ENCODE measurements at places on chromosomes 11 and 22.

DNA sequence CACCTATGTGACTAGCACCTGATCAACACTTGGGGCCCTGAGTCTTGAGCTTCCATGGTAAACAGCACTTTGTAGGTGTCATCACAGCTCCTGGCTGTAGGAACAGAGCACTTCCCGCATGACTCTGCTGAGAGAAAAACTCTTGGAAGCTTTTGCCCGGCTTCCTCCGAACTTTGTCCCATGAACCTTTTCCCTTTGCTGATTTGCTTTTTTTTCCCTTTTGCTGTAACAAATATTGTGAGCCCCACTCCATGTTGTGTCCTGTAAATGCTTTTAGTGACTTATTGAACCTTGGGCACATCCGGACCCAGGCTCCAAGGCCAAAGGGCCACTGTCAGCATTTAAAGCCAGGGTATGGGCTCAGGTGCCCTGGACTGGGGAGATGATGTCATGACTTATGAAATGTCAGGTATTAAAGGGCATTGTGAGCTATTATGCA lies 391.1 kb downstream of the TENM4 start:
- no peak for DNase-seq

GRCh38 chr11:76794371-76795289 lies 11.5 kb downstream of the TSKU start:
- no peak for DNase-seq

DNA sequence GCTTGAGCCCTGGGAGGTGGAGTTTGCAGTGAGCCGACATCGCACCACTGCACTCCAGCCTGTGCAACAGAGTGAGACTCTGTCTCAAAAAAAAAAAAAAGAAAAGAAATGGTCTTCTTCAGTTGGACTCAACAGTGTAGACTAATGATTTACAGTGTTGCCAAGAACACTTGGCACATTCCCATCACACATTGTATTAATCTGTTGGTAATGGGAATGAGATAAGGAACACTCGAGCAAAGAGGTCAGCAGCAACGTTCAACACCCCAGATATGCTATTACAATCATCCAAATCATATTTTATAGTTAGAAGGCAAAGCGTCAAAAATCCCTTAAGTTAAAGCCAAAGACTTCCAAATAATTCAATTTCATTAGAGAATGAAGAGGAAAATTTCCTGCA lies 14.5 kb downstream of the CDON start:
- no peak for DNase-seq

- DNase-seq = no peak
Observed at GRCh38 chr11:68309621-68310185, 2.7 kb upstream of the LRP5 start.

DNA sequence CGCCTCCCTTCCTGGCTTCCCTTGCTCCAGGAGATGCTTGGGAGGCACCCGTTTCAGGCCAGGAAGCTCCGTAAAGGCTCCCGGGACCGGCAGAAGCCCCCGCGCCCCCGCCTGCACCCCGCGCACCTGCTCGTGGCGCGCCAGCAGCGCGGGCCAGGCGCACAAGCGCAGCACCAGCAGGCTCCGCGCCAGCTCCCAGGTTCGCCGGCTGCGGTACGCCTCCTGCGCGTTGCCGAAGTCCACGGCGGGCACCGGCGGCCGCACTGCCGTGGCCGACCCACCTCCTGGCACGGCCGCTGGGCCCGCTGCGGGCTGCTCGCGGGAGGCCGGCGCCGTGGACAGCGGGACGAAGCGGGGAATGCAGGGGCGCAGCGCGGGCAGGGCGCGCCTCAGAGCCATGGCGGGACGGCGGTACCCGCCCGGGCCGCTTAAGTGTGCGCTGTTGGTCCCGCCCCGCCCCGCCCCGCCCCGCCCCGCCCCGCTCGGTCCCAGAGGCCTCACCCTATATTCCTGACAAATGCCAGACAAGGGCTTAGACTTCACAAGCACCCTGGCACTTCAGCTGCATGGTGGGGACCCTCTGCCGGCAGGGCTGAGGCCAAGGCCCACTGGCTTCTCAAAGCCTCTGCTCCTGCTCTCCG lies at the start of gene PRODH:
Gene PRODH, minus strand, starts transcription at position 405 of the 641 bp plus-strand sequence. Its CDS starts 6 bp downstream, at position 399.
- no peak for DNase-seq

GRCh38 chr11:79503028-79503427 lies 62.2 kb upstream of the TENM4 start:
- no peak for DNase-seq
